Activated CD4-positive, CD25-positive, alpha-beta regulatory T cell (primary cell): ENCODE measurements at places on chromosomes 6 and 20.

DNA sequence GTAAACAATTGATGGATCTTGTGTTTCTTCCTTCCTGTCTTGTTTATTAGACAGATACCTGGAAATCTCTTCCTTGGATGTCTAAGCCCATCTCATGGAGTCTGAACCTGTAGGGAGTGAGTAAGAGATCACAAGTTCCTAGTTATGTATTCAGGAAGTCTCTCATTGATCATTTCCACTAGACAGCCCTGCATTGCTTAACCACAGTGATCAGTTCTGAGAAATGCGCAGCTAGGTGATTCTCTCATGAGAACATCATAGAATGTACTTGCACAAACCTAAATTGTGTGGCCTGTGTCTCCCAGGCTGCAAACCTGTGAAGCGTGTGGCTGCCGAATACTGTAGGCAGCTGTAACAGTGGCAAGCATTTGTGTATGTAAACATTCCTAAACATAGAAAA lies 39.1 kb downstream of the FAM120B start:
- no peak for DNase-seq

DNA sequence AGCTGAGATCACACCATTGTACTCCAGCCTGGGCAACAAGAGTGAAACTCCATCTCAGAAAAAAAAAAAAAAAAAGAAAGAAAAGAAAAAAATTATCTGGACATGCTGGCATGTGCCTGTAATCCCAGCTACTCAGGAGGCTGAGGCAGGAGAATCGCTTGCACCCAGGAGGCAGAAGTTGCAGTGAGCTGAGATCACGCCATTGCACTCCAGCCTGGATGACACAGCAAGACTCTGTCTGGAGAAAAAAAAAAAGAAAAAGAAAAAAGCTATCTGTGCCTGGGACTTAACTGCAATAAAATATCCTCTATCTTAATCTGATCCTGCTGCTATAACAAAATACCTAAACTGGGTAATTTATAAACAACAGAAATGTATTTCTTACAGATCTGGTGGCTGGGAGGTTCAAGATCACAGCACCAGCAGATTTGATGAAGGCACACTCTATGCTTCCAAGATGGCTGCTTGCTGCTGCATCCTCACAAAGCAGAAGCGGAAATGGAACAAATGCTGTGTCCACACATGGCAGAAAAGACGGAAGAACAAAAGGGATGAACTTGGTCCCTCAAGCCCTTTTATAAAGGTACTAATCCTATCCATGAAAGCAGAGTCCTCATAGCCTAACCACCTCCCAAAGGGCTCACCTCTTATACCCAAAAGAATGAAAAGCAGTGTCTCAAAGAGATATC lies 273.3 kb upstream of the JARID2 start:
- no peak for DNase-seq

GRCh38 chr6:45438849-45439406 lies 61.2 kb upstream of the SUPT3H start:
- DNase-seq = no peak

- no peak for DNase-seq
These were observed at the start of gene GHRH for GRCh38 chr20:37261714-37262113. TSS of gene GHRH (minus strand) at chr20:37261814. CDS start at chr20:37256889, 4,925 bp downstream.

GRCh38 chr6:37456126-37456525 lies 23.1 kb downstream of the CMTR1 start:
- no peak for DNase-seq

DNA sequence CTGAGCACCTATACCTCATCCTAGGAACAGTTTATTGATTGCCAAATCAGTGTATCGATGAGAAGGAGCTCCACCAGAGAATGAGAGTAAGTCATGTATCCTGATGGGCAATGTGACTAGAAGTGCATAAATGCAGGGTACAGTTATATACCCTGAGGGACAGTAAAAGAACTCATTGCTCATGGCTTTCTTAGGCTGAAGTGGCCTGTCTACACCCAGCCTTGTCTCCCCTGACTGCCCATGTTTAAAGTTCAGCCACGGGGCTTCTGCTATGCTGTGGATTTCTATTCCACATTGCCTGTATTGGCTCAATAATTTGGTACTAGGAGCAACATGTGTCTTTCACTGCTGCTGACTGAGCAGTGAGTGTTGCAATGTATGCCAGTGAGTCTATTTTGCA lies 400.4 kb upstream of the IMPG1 start:
- no peak for DNase-seq

DNA sequence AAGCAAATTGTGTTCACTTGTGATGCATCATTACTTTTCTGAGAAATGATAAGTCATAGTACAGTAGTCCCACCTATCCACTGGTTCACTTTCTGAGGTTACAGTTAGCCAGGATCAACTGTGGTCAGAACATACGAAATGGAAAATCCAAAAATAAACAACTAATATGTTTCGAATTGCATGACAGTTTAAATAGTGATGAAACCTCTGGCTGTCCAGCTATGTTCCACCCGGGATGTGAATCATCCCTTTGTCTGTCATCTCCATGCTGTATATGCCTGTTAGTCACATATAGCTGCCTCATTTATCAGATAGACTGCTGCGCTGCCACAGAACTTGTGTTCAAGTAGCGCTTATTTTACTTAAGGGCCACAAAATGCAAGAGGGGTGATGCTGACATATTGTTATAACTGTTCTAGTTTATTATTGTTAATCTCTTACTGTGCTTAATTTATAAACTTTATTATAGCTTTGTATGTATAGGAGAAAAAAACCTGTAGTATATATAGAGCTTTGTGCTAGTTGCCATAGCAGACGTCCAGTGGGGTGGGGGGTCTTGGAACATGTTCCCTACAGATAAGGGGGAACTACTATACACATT lies 29.2 kb downstream of the AFDN start:
- DNase-seq = no peak

DNA sequence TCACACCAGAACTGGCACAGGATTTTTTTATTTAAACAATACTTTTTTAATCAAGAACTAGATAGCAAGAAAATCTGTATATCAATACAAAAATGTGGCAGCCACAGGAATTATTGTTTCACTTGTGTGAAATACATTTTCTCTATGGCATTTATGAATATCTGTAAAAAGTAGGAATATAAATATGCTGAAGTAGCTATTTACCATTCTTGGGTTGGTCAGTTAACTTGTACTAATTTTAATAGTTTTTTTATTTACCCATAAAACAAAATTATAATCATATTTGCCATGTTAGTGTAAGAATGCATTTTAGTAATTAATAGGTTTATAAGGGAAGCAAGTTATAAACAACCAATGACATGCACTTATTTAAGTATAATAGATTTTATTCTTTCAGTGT lies 31.4 kb upstream of the TMEM30A start:
- DNase-seq = no peak
